T-cell (primary cell): ENCODE measurements at places on chromosomes 1 and 21. TPM values are rescaled to one million over a fixed set of nuclear protein-coding genes. Genes with fewer than 3 reads are reported as not detected.

The FMO2 gene
- 0.82 TPM for total RNA-seq

GRCh38 chr1:225608014-225608796 is 44.7 kb downstream of the ENAH start:
- no peaks in the 10 kb centered on the region for H3K36me3 ChIP-seq
- no peaks in the 10 kb centered on the region for H3K4me1 ChIP-seq
- no peak overlapping the region for H3K27ac ChIP-seq
- no peak overlapping the region for H3K4me3 ChIP-seq
- no peaks in the 10 kb centered on the region for H3K27me3 ChIP-seq

The ESRRG gene
- 0.13 TPM for total RNA-seq

The APH1A gene
- 133 TPM for total RNA-seq

The SPSB1 gene
- total RNA-seq, result 6.4 TPM

- H3K27me3 ChIP-seq, result peaks cover 3% of the 10 kb centered on the region
- no peak overlapping the region for H3K27ac ChIP-seq
- no peaks in the 10 kb centered on the region for H3K36me3 ChIP-seq
Observed at GRCh38 chr1:93474321-93474720, 26.4 kb downstream of the FNBP1L start.

GRCh38 chr1:30609999-30610345 is 113.4 kb downstream of the MATN1 start:
- DNase-seq, result no peak
- no peaks in the 10 kb centered on the region for H3K27me3 ChIP-seq
- no peaks in the 10 kb centered on the region for H3K36me3 ChIP-seq
- no peaks in the 10 kb centered on the region for H3K4me1 ChIP-seq
- no peak overlapping the region for H3K27ac ChIP-seq

DNA sequence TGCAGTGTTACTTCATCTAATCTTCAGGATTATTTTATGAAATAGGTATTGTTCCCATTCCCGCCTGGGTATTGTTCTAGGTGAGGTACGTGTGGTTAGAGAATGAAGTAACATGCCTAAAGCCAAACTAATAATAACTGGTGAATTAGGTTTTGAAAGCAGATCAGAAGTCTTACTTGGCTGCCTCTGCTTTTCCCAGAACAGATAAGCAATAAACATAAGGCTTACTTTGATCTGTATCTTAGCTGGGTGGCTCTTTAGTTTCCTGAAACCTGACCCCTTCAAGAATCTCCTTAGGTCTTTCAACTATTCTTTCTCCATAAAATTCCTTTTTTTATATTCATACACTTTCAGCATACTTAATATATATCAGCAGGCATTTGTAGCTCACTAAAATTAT is 65.3 kb downstream of the VAV3 start:
- no peak for DNase-seq
- no peak overlapping the region for H3K4me3 ChIP-seq
- H3K36me3 ChIP-seq, result no peaks in the 10 kb centered on the region
- H3K27me3 ChIP-seq, result no peaks in the 10 kb centered on the region
